ENCODE measurements at places on chromosomes 7 and 10.

- no peak for DNase-seq
Observed at GRCh38 chr10:87842776-87843497, 20.4 kb downstream of the KLLN start.

DNA sequence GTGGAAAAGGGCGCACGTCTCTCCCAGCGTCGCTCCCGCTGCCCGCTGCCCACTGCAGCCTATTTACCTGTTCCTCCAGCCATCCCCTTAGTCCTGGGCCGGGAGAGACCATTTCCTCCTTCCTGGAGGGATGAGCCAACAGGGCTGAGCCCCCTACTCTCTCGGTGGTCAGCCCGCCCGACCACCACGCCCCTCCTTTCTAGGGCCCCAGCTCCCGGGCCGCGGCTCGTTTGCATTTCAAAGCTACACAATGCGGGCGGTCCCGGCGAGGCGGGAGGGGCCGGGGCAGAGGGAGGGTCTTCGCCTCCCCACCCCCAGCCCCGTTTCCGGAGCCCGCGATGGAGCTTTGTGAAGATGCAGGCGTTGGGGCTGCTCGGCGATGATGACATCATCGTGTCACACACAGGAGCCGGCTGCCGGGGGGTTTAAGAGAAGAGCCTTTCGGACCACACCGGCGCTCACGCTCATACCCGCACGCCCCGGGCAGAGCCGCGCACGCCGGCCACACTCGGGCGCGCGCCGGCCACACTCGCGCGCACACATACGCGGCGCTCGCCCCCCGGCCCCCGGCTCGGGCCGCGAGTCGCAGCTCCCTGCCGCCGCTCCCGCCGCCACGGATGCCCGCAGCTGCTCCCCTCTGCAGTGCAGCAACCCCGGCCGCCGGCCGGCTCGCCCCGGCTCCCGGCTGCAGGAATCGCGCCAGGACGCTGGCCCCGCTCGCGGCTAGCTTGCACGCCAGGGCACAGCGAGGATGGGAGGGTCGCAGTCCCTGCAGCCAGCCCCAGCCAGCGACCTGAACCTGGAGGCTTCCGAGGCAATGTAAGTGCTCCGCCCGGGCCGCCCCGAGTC is 107.7 kb upstream of the BTBD16 start:
- no peak for DNase-seq

- no peak for DNase-seq
Observed at GRCh38 chr7:40382145-40382544, 247.3 kb downstream of the SUGCT start.

DNA sequence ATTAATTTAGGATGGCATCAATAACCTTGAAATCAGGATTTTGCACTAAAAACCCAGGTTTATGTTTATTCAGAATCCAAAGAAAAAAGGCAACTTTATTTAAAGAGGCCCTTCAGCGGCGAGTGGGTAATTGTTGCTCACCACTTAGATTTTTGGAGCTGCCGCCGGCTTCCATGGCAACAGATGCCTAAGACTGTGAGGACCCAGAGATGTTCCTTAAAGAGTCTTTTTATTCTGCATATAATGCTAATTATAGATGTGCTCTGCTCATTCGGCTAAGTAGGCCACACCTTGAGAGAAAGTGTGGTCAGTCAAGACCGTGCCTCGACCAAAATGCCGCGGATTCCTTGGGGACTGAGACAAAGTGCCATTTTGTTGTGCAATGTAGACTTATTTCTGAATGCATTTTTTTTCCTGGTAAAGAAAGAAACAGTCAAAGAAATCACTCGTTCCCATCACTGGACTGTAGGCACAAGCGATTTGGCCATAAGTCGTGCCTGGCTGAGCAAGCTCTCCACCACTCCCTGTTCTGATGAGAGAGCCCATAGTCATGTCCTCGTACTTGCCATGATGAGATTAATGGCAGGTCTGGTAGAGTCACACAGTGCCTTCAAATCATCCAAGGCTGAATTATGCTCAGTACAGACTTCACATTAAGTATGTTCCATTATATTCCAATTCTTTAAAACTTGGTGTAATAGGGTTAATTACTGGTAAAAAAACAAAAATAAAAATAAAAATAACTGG is 21.4 kb upstream of the MGMT start:
- no peak for DNase-seq

GRCh38 chr7:1918881-1919525 is 248.9 kb downstream of the ELFN1 start:
- no peak for DNase-seq

- DNase-seq: no peak
Observed at GRCh38 chr7:107718456-107719193, 25.3 kb upstream of the CBLL1 start.

- DNase-seq: no peak
Observed at GRCh38 chr10:60714233-60714632, 64.0 kb upstream of the CDK1 start.

GRCh38 chr7:149770728-149771636 is 2.4 kb downstream of the ZNF467 start:
- DNase-seq: no peak

DNA sequence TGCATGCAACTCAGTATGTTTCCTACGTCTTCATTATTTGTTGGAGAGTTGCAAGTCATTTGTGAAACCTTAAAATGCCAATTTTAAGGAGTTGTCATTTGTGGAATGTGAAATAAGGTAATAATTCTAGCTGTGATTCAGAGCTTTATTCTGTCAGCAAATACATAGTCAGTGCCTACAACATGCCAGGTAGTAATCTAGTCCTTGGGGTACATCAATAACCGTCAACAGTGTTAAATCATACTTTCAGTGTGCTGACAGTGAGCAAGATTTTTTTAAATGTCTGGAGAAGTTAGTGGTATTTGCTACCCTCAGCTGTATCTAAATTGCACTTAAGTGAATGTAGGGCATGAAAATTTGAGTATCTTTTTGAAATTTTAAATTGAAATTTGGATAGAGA is 36.7 kb downstream of the MPLKIP start:
- DNase-seq: no peak

GRCh38 chr10:104032144-104032775 is 53.4 kb downstream of the COL17A1 start:
- no peak for DNase-seq

- no peak for DNase-seq
Observed at GRCh38 chr10:97165499-97165898, 20.3 kb downstream of the SLIT1 start.

DNA sequence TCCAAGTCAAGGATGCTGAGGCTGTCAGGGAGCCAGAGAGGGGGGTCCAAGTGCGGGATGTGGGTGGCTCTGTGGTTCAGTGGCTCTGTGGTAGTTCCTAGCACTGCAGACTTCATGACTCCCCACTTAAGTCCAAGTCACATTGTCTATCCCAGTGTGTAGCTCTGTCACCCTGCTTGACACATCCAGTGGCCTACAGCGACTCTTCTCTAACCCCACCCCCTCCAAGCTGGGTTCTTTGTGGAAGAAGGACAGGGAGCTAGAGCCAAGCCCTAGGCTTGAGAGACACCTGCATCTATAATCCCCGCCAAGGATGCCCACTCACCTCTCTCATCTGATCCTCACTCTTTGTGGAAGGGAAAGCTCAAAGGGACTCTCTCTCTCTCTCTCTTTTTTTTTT is 57.6 kb downstream of the ADCYAP1R1 start:
- no peak for DNase-seq

GRCh38 chr10:18455086-18455884 is 196.1 kb downstream of the NSUN6 start:
- no peak for DNase-seq

DNA sequence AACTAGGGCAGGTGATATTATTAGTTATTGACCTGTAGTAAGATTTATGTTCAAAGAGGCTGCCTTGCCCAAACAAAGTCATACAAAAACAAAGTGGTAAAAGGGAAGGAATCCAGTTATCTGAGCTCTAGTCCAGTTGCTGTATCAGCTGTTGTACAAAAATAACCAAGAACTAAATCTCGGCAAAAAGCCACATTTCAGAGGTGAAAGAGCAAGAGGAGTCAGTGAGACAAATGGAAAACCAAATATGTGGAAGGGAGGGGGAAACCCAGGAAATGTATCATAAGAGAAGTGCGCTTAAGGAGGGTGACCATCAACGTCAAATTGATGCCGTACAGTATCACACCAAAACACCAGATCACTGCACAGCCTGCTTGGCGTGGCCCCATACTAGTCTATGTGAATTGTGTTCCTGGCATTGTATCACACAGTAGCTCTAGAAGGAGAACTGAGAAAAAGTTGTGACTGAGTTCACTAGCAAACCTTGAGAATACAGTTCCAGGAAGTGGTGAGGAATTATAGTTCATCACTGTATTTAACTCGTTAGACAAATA is 6.4 kb downstream of the AGBL3 start:
- no peak for DNase-seq

DNA sequence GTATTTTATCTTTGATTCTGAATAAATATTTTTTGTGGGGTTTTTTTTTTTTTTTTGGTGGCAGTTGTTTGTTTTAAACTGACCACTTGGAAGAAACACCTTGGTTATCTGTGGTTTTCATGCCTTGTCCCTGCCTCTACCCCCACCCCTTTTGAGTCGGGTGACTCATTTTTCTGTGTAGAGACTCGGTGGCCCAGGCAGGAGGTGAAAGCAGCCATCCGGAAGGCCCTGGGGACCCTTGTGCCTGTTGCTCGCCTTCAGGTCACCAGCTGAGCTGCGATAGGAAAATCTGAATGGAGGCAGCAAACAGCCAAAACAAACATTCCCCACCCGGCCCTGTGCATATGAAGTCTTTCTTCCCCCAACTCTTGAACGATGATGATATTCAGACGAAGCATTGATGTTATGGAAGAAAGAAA is 22.8 kb downstream of the CYP17A1 start:
- DNase-seq: no peak

GRCh38 chr7:130673066-130673465 is 4.5 kb upstream of the COPG2 start:
- DNase-seq: no peak
